ENCODE measurements at places on chromosomes 4 and X.

DNA sequence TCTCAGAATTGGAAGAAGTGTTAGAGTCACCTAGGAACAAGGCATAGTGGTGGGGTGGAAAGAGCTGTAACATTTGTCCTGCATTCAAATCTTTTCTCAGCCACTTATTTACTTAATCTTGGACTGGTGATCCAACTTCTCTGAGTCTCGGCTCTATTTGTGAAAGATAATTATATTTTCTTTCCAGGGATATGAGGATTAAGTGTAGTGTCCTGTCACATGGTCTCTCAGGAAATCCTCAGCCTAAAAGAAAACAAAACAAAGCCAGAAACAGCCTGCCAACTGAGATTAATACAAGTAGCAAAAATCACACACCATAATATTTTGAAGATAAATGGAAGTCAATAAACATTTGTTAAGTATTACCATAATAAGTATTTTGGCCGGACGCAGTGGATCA is 33.3 kb upstream of the ETNPPL start:
- no peak for DNase-seq

DNA sequence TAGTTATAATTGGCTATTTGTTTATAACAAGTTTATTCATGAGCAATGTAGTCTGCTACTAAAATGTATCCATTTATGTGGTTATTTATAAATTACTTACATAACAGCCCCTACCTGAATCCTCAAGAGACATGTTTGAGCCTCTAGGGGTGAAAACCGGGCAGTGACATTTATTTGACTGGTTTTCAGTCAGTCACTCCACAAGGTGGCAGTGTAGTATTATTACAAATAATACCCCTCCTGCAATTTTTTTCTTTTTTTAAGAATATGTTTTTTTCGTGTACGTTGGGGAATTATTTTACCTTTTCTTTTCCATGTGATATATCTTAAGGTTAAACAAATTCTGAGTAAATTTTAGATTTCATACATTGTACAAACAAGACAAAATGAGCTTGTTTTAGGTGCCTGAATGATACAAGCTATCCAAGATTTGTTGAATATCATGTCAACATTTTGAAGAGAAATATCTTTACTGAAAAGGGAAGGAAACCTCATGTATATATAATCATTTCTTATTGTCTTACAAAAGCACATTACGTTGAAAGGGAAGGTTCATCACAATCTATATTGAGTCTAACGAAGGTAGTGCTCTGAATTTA is 598.7 kb upstream of the TECRL start:
- DNase-seq, result no peak

- peak; percentile 79 for DNase-seq
Observed at GRCh38 chrX:1537031-1537715, at the start of gene P2RY8. Gene P2RY8 (minus strand): TSS chrX:1537185. CDS start chrX:1466558, 70,627 bp downstream.

DNA sequence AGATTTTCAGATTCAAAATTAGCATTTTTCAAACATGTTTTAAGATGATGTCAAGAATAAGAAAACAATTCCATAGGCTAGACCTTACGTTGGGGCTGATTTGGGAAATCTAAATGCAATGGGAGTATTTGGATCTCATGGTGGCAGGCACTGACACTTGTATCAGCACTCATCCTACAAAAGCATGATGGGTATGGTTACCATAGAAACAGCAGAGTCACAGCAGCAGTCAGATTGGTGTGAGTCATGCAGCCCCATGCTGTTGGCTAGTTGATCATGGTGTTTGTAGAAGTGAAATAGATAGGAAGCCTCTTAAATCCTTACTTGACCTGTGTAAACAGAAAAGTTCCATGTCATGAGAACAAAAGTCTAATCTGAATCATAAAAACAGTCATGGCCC is 1637.3 kb upstream of the PABPC4L start:
- no peak for DNase-seq

GRCh38 chrX:16160729-16161128 is 6.6 kb upstream of the MAGEB17 start:
- no peak for DNase-seq

DNA sequence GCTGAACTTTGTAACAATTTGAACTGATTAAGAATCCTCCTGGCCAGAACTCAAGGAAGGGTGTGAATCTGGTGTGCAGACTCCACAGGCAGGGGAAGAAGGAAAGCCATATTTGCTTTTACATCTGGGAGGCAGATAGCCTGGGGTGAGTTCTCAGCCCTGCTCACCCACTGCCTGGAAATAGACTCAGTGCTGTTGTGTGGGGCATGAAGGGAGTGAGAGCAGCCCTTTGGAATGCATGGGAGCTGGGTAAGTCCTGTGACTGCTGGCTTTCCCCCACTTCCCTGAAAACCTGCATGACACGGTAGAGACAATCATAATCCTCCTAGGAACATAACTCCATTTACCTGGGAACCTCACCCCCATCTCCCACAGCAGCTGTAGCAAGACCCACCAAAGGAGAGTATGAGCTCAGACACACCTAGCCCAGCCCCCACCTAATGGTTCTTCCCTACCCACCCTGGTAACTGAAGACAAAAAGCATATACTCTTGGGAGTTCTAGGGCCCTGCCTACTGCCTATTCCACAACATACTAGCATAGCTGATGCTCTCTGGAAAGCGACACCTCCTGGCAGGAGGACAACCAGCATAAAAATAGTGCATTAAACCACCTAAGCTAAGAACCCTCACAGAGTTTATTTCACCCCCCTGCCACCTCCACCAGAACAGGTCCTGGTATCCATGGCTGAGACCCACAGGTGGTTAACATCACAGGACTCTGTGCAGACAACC is 59.3 kb upstream of the UBQLN2 start:
- DNase-seq, result no peak

DNA sequence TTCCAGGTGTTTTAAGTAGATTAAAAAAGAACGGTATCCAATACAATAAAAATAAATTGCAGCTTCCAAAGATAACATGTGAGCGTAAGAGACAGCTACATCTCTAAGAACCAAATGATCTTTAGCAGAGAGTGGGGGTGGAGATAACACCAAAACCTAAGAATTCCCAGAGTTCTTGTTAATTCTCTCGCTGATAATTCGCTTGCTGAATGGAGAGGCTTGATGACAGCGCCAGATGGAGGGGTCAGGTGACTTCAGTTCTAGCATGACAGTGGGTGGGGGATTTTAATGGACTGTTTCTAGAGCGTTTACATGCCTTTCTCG is 2.3 kb downstream of the CLCN4 start:
- no peak for DNase-seq

- DNase-seq, result no peak
Observed at GRCh38 chr4:5890063-5890727, 2.7 kb downstream of the CRMP1 start.

GRCh38 chr4:2688697-2689096 is 67.4 kb downstream of the TNIP2 start:
- DNase-seq, result no peak

DNA sequence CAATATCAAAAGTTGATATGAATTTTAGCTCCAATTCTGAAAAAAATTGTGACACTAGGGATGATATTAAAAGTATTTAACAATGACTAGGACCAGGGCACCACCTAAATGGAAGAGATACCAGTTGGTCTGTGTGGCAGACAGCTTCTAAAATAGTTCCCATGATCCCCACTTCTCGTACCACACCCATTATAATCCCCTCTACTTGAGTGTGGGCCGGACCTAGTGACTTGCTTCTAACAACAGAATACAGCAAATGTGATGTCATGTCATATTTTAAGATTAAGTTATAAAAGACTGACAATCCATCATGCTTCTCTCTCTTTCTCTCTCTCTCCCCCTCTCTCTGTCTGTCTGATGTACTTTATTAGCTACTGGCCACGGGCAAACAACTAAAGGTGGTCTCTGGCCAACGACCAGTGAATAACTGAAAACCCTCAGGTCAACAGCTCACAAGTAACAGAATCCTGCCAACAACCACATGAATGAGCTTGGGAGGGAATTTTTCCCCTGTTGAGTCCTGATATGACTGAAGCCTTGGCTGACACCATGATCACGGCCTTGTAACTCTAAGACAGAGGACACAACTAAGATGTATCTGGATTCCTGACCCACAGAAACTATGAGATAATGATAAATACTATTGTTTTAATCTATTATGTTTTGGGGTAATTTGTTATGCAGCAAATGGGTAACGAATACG is 34.4 kb downstream of the FAM13A start:
- no peak for DNase-seq

GRCh38 chr4:139562067-139562684 is 6.2 kb upstream of the SETD7 start:
- DNase-seq, result no peak

DNA sequence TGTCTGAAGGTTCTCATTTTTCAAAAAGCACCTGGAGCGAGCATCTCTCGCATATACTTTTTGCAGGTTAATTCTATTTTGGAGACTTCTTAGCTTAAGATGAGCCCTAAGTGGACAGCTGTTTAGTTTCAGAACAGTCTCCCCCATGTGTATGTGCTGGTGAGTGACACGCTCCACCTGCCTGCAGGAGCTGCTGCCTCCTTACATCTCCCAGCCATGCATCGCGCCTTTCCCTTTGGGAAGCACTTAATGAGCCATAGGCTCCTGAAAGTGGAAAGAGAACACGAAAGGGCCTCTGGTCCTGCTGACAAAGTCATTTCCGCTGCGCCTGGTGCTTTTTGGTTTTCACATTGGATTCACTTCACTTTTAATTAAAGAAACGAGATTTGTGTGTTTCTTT is 56.1 kb downstream of the TRIML2 start:
- no peak for DNase-seq

- DNase-seq, result no peak
Observed at GRCh38 chrX:117196481-117196880, 733.7 kb upstream of the CT83 start.

DNA sequence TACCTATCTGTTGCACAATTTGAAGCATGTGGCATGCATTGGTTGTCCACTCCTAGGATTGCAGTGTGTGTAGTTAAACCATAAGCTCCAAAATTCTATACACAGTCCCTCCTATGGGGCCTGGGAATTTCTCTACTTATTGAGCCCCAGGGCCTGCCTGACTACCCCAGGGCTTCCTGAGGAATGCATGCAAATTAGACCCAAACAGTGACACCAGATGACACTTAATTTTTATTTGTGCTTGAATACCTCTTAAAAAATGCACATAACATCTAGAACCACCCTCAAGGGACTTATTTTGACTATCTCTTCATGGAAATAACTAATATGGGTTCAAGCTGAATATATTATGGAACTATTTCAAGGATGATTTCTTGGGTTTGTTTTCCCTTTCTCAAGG is 236.4 kb downstream of the PPP1R2C start:
- DNase-seq, result no peak

DNA sequence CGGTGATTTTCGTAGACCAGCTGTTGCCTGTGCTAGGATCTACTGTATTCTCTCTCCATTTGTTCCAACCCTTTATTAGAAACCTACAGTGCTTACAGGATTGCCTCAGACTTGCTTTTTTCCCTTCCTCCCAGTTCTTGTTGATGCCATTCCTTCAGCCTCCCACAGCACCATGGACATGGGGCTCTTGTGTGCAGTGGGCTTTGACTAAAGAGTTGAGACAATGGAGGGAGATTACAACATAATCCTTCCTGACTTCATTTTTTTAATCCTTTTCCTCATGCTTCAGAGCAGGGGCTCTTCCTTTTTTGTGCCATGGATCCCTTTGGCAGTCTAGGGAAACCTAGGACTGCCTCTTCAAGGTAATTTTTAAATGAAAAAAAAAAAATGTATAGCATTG is 92.1 kb downstream of the BMPR1B start:
- no peak for DNase-seq

DNA sequence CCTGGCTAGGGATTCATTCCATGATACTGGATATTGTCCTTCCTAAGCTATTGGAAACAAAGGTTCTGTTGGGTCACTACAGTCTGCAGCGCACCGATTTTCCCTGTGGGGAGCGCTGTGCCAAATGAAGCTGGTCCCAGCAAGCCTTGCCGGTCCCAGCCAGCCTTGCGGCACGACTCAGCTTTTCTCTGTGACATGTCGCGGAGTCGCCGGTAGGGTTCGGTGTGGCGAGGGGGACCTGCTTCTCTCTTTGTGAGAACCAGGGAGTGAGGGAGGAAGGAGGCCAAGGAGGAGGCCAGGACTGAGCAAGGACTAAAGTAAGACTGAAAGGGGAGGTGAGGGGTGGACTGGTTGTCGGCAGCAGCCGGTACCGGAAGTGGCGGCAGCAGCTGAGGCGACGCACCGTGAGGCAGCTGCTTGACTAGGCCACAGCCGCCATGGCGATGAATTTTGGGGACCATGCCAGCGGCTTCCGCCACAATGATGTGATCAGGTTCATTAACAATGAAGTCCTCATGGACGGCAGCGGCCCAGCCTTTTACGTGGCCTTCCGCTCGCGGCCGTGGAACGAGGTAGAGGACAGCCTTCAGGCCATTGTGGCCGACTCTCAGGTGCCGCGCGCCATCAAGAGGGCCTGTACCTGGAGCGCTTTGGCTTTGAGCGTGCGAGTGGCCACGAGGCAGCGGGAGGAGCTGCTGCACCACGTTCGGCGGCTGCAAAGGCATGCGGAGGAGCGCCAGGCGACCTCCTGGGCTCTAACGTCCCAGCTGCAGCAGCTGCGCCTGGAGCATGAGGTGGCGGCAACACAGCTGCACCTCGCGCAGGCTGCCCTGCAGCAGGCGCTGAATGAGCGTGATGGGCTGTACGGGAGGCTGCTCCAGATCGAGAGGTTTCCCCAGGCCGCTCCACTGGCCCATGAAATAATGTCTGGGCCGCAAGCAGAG is at the start of gene TEX13D:
TSS of gene TEX13D (plus strand) at position 180 of the 944 bp plus-strand sequence. CDS start at position 438, 258 bp downstream.
- no peak for DNase-seq

- no peak for DNase-seq
Observed at GRCh38 chrX:6738518-6739470, 203.9 kb upstream of the VCX3A start.

GRCh38 chr4:144627663-144628076 is 18.3 kb upstream of the HHIP start:
- DNase-seq, result no peak

GRCh38 chr4:8201321-8201781 is 2.3 kb downstream of the SH3TC1 start:
- peak; percentile 45 for DNase-seq

GRCh38 chrX:110806145-110806544 is 10.5 kb upstream of the CHRDL1 start:
- no peak for DNase-seq

GRCh38 chrX:139691493-139691842 is 16.5 kb downstream of the MCF2 start:
- no peak for DNase-seq

DNA sequence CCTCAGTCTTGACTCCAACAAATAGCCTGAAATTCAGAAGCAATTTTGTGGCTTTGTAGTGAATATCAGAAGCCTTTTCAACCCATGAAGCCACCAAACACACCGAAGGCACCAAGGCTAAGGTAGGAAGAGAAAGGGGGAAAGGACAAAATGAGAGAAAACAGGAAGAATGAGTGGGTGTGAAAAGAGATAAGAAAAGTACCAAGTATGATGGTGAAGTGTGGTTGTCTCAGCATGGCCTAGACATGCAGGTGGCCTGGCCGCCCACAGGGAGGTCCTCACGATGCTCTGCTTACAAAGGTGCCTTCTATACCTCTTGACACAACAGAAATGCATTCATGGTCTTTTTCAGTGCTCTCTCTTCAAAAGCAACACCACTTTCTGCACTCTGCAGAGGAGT is 34.9 kb downstream of the ACSL1 start:
- DNase-seq, result no peak

DNA sequence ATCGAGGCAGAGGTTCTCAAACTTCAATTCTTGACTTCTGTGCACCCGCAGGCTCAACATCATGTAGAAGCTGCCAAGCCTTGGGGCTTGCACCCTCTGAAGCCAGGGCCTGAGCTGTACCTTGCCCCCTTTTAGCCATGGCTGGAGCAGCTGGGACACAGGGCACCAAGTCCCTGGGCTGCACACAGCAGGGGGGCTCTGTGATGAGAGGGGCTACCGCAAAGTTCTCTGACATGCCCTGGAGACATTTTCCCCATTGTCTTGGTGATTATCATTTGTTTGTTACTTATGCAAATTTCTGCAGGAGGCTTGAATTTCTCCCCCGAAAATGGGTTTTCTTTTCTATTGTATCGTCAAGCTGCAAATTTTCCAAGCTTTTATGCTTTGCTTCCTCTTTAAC is 4.9 kb upstream of the MAGEB17 start:
- DNase-seq, result no peak
